RWPE2 (cell line): ENCODE measurements at places on chromosomes 3 and 15.

GRCh38 chr3:175608911-175609310 lies 749.8 kb downstream of the NAALADL2 start:
- H3K4me3 ChIP-seq = no peak overlapping the region
- H3K36me3 ChIP-seq = no peaks in the 10 kb centered on the region
- no peak overlapping the region for H3K27ac ChIP-seq
- no peak for DNase-seq
- peaks cover 4% of the 10 kb centered on the region for H3K27me3 ChIP-seq

DNA sequence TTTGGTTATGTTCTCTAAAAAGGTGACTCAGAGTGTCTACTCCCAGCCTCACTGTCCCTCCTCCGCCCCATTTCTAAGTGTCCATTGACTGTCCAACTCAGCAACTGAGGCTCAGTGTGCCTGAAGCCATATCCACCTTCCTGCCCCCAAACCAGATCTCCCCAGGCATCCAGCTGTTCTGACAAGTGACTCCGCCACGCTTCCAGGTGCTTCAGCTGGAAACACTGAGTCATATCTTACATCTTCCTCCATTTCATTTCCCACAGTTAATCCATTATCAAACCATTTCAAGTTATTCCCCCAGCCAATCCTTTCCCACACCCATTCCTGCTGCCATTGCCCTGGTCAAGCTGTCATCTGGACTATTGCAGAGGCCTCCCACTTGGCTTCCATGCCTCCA lies 17.1 kb downstream of the MAGEF1 start:
- no peaks in the 10 kb centered on the region for H3K4me1 ChIP-seq
- no peaks in the 10 kb centered on the region for H3K27me3 ChIP-seq
- no peaks in the 10 kb centered on the region for H3K36me3 ChIP-seq
- DNase-seq = no peak
- no peak overlapping the region for H3K27ac ChIP-seq
- no peak overlapping the region for H3K4me3 ChIP-seq

DNA sequence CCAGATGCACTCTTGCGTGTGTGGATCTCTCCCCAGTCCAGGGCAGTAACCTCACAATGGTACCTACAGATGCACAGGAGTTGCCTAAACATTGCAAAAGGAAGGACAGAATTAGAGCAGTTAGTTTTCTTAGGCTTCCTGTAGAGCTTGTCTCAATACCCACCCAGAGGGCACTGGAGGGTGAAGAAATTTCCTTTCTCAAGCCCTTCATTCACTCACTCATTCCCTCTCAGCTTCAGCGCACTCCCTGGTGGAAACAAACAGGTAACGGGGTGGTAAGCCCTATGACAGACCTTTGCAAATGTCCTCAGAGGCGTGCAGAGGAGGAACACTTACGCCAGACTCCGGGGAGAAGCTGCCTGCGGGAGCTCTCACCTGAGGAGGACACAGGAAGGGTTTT lies 267.4 kb upstream of the HES1 start:
- no peak overlapping the region for H3K4me3 ChIP-seq
- no peaks in the 10 kb centered on the region for H3K27me3 ChIP-seq
- peak overlapping the region; percentile 77 for H3K27ac ChIP-seq
- H3K4me1 ChIP-seq = peaks cover 57% of the 10 kb centered on the region
- DNase-seq = no peak

DNA sequence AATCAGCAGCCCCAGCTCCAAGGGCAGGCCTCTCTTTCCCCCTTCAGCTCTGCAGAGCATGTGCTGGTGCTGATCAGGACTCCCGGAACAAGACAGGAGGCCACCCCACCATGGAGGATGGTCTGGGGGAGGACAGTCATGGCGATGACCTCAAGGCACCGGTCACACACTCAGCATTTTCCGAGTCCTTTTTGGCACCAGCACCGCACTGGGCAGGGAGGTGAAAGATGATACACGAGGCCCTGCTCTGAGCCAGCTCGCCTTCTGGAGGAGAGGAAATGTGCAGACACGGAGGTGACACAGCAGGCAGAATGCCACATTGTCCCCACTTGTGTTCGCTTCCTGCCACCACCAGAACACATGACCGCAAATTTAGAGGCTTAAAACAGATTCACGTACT lies 61.8 kb upstream of the SEC61A1 start:
- H3K4me3 ChIP-seq = no peak overlapping the region
- no peaks in the 10 kb centered on the region for H3K4me1 ChIP-seq
- H3K36me3 ChIP-seq = no peaks in the 10 kb centered on the region
- no peak overlapping the region for H3K27ac ChIP-seq

- no peaks in the 10 kb centered on the region for H3K4me1 ChIP-seq
- no peaks in the 10 kb centered on the region for H3K36me3 ChIP-seq
- H3K27me3 ChIP-seq = no peaks in the 10 kb centered on the region
- DNase-seq = no peak
- H3K27ac ChIP-seq = no peak overlapping the region
These were observed 2.7 kb downstream of the LCTL start for GRCh38 chr15:66563126-66563525.

DNA sequence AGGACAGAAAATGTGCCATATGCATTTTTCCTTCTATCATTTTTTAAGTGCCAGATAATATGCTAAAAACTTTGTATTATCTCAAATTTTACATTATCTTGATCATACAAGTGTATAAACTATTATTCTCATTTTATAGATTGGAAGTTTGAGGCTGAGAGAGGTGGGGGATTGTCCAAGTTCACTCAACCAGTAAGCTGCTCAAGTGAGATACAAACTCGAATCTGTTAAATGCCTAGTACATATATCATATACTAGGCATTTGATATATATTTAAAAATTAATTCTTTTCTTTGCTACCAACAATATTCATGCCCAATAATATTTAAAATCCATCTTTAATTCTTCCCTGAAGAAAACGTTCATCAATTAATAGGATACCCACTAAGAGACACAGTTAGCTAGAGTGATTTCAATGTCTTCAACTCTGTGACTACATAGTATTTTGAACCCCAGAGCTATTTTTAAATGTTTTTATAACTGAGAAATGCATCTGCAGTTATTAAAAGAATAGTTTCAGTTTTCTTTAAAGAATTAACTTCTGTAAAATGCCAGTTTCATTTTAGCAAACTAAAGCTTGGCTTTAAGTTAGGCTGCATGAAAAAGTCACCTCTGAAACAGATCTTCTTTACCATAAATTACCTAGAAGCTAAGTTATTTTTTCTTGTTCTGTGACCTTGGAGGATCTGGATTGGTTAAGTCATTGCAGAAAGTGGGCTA lies 40.4 kb downstream of the IQCB1 start:
- peaks cover 70% of the 10 kb centered on the region for H3K36me3 ChIP-seq
- no peaks in the 10 kb centered on the region for H3K27me3 ChIP-seq
- no peak for DNase-seq
- H3K4me3 ChIP-seq = no peak overlapping the region
- H3K4me1 ChIP-seq = no peaks in the 10 kb centered on the region

GRCh38 chr3:123063034-123063433 lies 3.8 kb upstream of the PDIA5 start:
- H3K27ac ChIP-seq = no peak overlapping the region
- no peaks in the 10 kb centered on the region for H3K27me3 ChIP-seq
- no peak overlapping the region for H3K4me3 ChIP-seq
- peaks cover 2% of the 10 kb centered on the region for H3K4me1 ChIP-seq
- no peaks in the 10 kb centered on the region for H3K36me3 ChIP-seq

DNA sequence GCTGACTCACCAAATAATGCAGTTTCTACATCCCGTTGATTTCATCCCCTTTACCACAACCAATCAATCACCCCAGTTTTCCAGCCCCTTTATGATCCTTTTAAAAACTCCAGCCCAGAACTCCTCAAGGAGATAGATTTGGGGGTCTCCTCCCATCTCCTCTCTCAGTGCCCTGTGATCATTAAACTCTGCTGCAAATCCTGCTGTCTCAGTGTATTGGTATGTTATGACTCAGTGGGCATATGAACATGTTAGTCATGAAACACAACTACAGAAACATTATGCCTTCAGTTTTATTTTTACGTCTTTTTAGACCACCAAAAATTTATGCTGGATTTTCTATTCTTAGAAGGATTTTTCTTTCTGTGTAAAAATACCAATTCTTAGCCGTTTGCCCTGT lies 213.7 kb downstream of the DIPK2A start:
- no peak overlapping the region for H3K27ac ChIP-seq
- no peaks in the 10 kb centered on the region for H3K27me3 ChIP-seq
- H3K4me3 ChIP-seq = no peak overlapping the region

GRCh38 chr3:78337801-78338211 lies 1297.9 kb downstream of the ROBO2 start:
- no peaks in the 10 kb centered on the region for H3K36me3 ChIP-seq
- H3K4me3 ChIP-seq = no peak overlapping the region
- H3K4me1 ChIP-seq = no peaks in the 10 kb centered on the region
- no peaks in the 10 kb centered on the region for H3K27me3 ChIP-seq

DNA sequence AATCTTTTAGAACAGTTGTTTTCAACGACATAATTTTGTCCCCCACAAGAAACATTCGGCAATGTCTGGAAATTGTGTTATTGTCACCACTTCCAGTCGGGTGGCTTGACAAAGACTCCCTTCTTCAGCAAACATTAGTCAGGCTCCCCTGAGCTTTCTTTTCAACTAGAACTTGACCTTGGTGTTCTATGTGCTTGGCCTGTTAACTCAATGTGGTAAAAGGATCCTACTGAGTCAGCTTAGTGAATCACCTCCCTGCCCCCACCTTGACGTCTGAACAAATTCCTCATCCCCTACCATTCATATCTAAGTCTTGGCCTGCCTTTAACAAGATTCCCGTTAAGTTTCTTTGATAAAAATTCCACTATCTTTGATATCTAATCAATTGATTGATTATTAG lies 465.0 kb upstream of the ROBO1 start:
- no peaks in the 10 kb centered on the region for H3K36me3 ChIP-seq
- H3K4me1 ChIP-seq = peaks cover 33% of the 10 kb centered on the region
- peak; percentile 69 for DNase-seq
- peak overlapping the region; percentile 83 for H3K27ac ChIP-seq
- H3K27me3 ChIP-seq = peaks cover 2% of the 10 kb centered on the region

- H3K4me1 ChIP-seq = no peaks in the 10 kb centered on the region
- H3K4me3 ChIP-seq = no peak overlapping the region
- DNase-seq = no peak
- H3K27me3 ChIP-seq = no peaks in the 10 kb centered on the region
- H3K27ac ChIP-seq = no peak overlapping the region
- peaks cover 92% of the 10 kb centered on the region for H3K36me3 ChIP-seq
These were observed 540.8 kb downstream of the FOXP1 start for GRCh38 chr3:71042759-71043158.

DNA sequence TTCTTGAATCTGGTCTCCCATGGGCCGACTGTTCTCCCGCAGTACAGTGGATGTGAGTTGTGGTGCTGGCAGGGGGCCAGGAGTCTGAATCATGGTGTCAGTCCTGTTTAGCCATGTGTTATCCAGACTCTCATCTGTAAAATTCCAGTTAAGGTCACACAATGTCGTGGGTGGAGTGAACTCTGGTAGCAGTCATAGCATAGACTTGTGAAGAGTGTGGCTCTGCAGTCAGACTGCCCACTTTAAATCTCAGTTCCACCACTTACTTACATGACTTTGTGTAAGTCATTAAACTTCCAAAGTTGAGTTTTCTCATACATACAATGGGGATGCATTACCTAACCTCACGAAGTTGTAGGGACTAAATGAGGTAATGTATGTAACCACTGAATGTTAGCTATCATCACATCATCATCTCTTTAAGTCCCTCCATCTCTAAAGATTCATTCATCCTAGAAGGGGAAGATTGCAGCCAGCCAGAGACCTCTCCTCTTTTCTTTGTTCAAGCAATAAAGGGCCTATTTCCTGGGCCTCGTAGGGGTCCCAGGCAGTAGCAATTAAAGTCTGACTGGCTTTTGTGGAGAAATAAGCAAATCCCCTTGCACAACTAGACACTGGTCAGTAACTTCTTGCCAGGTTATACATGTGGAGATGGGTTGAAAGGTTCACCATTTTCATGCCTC lies 93.9 kb downstream of the PCCB start:
- H3K4me1 ChIP-seq = peaks cover 8% of the 10 kb centered on the region
- H3K4me3 ChIP-seq = no peak overlapping the region
- no peak overlapping the region for H3K27ac ChIP-seq
- peaks cover 18% of the 10 kb centered on the region for H3K36me3 ChIP-seq
- H3K27me3 ChIP-seq = no peaks in the 10 kb centered on the region

GRCh38 chr15:77476995-77477394 lies 56.3 kb downstream of the HMG20A start:
- no peaks in the 10 kb centered on the region for H3K27me3 ChIP-seq
- H3K36me3 ChIP-seq = peaks cover 64% of the 10 kb centered on the region
- H3K4me1 ChIP-seq = peaks cover 10% of the 10 kb centered on the region

- no peaks in the 10 kb centered on the region for H3K36me3 ChIP-seq
- no peak overlapping the region for H3K27ac ChIP-seq
- DNase-seq = no peak
- no peaks in the 10 kb centered on the region for H3K4me1 ChIP-seq
These were observed 490.9 kb downstream of the ZBBX start for GRCh38 chr3:166889241-166889640.

- H3K4me1 ChIP-seq = peaks cover 3% of the 10 kb centered on the region
- peaks cover 55% of the 10 kb centered on the region for H3K36me3 ChIP-seq
- no peaks in the 10 kb centered on the region for H3K27me3 ChIP-seq
- DNase-seq = no peak
These were observed 2.9 kb downstream of the PHC3 start for GRCh38 chr3:170178651-170179050.

DNA sequence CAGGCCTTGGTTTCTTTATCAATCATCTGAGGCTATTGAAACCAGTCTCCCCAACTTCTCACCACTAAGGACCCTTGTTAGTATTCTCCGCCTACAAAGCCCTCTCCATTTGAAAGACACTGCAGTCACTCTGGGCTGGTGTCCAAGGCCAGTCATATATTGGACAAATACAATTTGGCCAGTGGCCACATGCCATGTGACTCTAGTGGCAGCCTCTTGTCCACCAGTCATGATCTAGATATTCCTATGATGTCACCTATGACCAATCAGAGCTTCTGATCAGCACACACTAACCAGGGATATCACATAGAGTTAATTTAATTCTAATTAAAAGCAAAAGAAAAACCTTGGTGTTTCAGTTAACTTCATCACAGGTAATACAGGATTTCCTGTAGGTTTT lies 68.2 kb downstream of the RAB11A start:
- no peaks in the 10 kb centered on the region for H3K36me3 ChIP-seq
- no peaks in the 10 kb centered on the region for H3K27me3 ChIP-seq
- DNase-seq = no peak
- H3K4me1 ChIP-seq = peaks cover 19% of the 10 kb centered on the region
- H3K27ac ChIP-seq = no peak overlapping the region

- H3K4me3 ChIP-seq = no peak overlapping the region
- no peaks in the 10 kb centered on the region for H3K36me3 ChIP-seq
- no peaks in the 10 kb centered on the region for H3K27me3 ChIP-seq
- no peaks in the 10 kb centered on the region for H3K4me1 ChIP-seq
These were observed 20.3 kb upstream of the SUSD5 start for GRCh38 chr3:33238923-33239322.

GRCh38 chr3:105823149-105823867 lies 45.5 kb downstream of the CBLB start:
- DNase-seq = no peak
- peaks cover 13% of the 10 kb centered on the region for H3K4me1 ChIP-seq
- no peak overlapping the region for H3K4me3 ChIP-seq
- no peaks in the 10 kb centered on the region for H3K27me3 ChIP-seq
- H3K27ac ChIP-seq = peak overlapping the region; percentile 39

DNA sequence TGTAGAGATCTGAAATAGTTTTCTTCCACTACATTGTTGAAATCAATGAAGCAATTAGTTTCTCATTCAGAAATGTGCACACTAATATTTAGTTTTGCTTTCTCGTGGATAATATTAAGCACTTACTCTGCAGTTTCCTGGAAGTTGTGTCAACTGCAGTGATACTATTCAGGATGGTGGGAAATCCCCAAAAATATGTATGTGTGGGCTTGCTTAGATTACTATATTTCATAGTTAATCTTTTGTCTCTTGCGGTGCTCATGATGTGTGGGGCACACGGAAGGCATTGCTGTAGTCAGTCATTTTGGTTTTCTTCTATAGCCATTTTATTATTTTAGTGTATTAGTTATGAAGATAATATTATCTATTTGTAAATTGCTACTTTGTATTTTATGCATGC lies 19.7 kb downstream of the RAB11A start:
- H3K4me3 ChIP-seq = no peak overlapping the region
- H3K27me3 ChIP-seq = no peaks in the 10 kb centered on the region
- no peak for DNase-seq
- H3K27ac ChIP-seq = no peak overlapping the region
- no peaks in the 10 kb centered on the region for H3K4me1 ChIP-seq
